ENCODE measurements at places on chromosomes 5 and 9.
A peak's percentile ranks its signal among the peaks of the same experiment; 100 is the strongest.

DNA sequence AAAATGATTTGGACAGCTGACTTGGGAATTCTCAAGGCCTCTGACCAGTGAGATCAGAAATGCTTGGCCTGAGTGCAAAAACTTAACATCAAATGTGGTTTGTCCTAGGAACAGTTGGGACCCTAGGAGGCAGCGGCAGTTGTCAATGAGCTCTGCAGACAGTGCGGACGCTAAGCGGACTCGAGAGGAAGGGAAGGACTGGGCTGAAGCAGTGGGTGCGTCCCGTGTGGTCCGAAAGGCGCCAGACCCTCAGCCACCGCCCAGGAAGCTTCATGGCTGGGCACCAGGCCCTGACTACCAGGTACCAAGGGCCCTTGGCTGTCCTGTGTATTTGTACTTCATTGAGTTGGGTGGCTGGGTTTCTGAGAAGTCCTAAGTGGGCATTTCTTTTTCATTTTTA, 43.7 kb upstream of the POMT1 start:
- DNase-seq, result no peak

GRCh38 chr9:112750764-112751055, 150 bp downstream of the SNX30 start:
- no peak for DNase-seq

DNA sequence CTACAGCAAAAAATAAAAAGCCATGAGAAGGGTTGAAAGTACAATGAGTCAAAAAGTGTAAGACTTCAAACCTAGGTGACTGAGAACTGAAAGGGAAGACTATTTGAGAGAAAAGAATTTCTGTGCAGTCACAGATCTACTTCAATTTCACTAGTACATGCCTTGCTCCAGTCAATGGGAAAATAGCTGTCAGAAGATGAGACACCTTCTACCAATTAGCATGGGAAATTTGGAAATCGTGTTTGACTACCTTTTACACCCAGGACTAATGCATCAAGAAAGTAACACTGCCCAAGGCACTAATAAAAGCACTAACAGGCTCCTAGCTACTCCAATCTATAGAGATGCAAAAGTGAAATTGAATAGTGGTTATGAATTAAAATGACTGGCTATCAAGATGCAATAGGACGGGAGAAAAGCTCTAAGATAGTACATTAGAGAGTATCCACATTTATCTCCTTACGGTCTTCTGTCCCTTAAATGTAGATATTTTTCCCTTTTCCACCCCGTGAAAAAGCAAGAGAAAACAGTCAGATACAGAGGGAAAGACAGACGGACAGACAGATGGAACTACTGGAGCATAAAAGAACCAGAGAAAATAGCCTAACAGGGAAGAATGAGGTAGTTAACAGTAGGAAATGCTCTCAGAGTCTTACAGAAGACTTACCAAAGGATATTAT, 15.2 kb downstream of the ERP44 start:
- no peak for DNase-seq

DNA sequence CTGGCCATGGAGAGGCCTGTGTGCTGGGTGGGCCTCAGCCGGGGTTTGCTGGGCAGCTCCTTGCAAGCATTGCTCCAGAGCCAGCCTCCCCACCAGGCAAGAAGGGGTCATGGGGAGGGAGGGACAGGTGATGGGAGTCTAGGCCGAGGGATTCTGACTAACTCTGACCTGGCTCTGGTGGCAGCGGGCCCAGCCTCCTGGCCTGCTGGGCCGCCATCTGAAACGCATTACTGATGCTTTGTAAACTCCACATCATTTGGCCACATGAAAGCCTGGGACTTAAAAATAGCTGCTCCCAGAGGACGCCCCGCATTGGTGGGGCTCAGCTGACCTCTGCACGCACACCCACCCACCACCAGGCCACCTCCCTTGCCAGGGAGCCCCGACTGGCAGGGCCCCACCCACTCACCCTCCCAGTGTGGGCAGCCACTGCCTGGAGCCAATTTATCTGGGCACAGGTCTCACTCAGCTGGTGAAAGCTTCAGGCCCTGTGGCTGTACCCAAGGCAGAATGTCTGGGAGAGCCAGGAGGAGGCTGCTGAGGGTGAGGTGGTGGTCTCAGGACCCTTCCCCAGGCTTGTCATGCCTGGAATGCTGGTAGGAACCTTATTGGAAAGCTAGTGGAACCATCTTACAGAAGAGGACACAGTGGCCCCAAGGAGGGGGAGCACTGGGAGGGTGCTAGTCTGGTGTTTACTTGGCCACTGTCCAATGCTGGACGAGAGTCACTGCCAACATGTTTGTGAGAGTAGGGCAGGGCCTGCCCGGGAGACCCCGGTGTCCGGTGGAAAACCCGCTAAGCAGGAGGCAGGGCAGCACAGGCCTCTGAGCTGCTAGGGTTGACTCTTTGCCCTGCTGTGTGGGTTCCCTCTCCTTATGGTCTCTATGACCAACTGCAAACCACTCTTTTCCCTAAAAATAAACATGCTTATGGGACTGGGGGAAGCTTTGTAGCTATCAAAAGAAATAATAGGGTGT, 10.8 kb downstream of the TCF7 start:
- no peak for DNase-seq

DNA sequence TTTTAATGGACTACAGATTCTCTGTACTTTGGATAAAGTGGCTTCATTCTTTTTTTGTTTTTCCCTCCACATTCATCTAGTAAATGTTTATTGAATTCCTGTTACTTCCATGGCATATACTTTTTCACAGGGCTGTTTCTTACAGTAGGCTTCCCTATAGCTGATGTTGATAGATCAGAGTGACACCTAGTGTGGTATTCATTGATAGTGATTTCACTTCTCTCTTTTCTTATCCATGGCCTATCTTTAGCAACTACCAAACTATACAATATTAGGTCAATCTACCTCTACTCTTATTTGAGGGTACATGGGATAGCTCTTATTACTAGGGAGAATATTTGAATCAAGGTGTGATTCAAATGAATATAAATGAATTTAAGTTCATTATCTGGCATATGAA, 35.8 kb downstream of the FSD1L start:
- no peak for DNase-seq

DNA sequence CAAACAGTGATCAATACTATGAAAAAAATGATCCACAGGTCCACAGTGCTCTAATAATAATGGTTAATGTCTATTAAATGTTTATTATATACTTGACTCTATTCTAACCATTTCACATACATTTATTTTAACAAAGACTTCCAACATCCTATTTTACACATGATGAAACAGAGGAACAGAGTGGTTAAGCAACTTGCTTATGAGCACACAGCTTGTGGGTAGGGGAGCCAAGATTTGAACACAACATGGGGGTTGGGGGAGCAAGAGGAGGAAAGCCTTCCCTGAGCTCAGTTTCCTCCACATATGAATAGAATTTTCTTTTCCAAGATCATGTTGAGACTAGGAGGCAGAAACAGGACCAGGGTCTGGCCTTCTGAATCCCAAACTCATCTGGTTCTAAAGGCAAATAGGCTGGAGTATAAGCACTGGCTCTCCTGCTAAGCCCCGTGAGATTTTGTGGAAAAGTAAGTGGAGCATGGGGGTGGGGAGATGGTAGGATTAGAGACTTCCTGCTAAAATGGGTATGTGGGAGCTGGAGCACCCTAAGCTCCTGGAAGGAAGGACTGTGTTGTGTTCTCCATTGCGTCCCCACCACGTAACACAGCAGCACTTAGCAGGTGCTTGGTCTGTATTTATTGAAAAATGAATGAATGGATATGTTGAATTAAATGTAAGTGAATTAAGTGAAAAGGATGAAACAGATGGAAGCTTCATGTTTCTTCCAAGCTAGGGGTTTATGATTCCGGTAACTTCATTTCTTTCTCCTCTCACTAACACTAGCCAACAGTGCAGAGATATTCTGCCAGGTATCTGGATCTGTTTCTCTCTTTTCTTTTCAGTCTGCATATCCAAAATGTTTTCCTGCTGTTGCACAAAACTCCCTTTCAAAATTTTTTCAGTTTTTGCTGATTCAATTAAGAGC, 26.9 kb upstream of the GALNT10 start:
- DNase-seq, result no peak

DNA sequence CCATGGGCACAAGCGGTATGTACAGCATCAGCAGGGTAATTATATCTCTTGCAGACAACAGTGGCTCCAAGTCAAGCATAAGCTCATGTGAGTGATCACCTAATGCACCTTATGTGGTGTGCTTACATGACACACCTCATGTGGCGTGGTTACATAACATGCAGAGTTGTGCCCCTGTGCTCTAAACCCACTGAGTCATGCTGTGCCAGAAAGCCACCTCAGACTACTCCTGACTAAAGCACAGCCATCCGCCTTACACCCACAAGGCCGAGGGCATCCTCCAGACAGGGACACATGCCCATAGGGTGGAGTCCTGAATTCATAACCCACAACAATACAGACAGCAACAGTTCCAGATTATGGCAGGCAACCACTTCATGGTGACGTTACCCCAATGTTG, 163.7 kb upstream of the SLC30A5 start:
- DNase-seq, result no peak

DNA sequence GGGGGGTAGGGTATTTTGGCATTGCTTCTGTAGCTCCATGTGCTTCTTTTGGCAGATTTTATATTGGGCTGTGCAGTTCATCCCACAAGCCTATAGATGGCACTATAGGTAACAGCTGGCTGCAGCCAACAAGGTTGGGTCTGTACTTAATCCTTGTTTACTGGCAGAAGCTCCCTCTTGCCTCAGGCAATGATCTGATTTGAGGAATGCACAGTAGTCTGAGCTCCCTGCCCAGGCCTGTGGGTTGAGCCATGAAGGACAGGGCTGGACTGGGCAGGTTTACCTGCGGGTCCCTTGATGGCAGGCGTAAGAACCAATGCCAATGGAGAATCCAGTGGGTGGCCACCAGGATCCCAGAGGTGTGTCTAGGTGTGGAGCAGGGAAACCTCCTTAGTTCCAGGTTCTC, 11.7 kb upstream of the OR1J2 start:
- peak; percentile 27 for DNase-seq

DNA sequence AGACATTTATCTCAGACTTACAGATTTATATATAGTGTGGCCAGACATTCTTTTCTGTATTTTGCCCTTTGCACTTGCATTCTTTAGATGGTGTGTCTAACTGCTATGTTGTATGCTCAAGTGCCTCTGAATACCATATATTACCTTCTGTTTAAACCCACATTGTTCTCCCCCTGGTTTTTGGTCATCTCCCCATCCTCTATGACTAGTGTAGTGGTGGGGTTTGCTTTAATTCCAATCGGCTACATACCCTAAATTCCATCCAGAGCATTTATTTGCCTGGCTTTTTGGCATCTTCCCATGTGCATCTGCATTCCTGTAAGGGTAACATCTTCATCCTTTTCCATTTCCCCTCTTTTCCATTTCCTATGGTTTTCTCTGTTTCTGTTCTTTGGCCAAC, 271.0 kb upstream of the SLC30A5 start:
- DNase-seq, result no peak

DNA sequence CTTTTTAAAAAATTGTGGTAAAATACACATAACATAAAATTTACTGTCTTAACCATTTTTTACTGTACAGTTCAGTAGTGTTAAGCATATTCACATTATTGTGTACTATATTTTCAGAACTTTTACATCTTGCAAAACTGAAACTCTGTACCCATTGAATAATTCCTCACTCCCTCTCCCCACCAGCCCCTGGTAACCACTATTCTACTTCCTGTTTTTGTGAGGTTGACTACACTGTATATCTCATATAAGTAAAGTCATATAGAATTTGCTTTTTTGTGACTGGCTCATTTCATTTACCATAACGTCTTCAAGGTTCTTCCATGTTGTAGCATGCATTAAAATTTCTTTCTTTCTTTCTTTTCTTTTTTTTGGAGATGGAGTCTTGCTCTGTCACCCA, 87.0 kb downstream of the LNPEP start:
- no peak for DNase-seq

GRCh38 chr5:36452424-36453006, 150.8 kb upstream of the RANBP3L start:
- DNase-seq, result no peak

- no peak for DNase-seq
Measured at GRCh38 chr5:169290895-169291294, 10.0 kb downstream of the SLIT3 start.

GRCh38 chr9:117120061-117120460, 294.8 kb downstream of the ASTN2 start:
- no peak for DNase-seq

DNA sequence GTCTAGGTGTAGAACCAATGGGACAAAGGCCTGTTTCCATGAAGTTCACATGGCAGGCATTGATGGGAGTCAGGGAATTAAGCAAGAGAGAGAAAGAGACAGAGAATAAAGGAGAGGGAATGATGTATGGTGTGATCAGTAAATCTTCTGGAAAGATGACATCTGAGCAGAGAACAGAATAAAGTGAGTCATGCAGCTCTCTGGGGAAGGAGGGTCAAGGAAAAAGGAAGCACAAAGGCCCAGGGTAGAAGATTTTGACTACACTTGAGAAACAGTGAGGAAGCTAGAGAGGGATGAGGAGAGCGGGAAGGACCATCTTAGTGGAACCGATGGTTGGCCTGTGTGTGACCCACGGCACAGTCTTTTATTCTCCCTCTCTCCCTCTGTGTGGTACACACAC, 425.9 kb downstream of the SPOCK1 start:
- no peak for DNase-seq

Data from hematopoietic multipotent progenitor cell treated with erythropoietin and hydrocortisone succinate and interleukin-3 and kit ligand, for 17 days (in vitro differentiated cells).